ENCODE measurements at places on chromosomes 1 and 21. TPM values are rescaled to one million over a fixed set of nuclear protein-coding genes. Genes with fewer than 3 reads are reported as not detected.
A peak's percentile ranks its signal among the peaks of the same experiment; 100 is the strongest.

ITLN2 gene
- polyA plus RNA-seq: 0.24 TPM

RHEX gene
- polyA plus RNA-seq: 0.23 TPM

DNA sequence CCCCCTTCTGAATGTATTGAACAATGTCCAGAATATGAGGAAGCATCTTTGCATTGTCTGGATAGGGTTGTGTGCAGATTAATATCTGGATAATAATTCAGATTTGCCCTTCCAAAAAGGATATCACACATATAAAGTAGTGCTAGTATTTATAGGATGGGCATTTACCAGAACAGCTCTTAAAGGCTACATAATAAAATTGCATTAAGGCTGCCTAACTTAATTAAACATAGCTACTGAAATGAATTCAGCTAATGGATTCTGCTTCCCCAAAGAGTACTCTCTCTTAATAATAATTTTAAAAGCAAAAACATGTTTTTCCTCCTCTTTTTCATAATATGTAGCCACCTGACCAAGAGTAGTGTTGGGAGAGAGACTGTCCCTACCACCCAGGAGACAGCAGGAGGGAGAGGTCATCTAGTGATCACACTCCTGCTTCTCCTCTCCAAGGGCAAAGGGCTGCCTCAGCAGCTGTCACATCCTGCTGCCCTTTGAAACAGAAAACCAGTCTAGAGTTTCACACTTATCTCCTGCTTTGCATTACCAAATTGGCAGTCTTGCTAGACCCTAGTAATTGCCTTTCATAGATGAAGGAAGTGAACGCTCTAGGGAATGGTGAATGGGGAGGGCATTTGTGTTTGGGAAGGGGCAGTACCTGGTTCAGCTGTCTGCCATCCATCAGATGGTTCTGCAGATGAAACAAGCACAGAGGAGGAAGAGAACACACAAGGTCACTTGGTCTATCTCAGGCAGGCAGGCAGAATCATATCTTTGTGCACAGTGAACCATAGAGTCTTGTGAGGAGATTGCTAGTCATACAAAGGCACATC lies 29.3 kb upstream of the DDAH1 start:
- DNase-seq: peak; percentile 24

DNA sequence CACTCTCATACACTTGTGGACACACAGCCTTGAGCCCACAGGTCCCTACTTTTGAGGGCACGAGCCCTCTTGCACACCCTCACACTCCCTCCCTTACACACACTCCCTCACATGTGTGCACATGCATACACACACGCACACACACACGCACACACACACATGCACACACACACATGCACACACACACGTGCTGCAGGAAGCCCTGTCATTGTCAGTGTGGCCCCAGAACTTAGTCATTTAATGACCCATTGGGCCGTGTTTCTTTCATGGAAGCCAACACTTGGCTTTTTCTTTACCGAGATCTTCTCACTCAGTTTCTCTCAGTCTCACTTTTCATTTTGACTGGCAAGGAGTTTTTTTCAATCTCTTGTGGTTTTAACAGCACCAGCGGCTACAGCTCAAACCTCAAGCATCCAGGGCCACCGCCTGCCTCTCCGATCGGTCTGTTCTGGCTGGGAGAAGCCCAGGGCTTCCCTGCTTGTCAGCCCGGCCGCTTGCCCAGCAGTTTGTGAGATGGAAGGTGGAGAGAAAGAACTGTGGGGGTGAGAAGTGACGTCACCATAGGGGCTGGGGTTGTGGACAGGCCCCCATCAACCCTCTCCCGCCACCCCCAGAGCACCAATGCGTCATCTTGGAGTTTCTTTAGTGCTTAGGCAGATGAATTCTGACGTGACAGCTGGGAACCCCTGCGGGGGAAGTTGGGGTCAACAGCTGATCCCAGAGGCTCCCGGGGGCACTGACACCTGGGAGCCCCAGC lies 15.8 kb upstream of the TNFRSF8 start:
- no peak for DNase-seq

SLC5A9 gene
- polyA plus RNA-seq: 1.6 TPM

Measured in muscle of back (tissue), 13 donors.